ENCODE measurements at places on chromosomes 7 and 10. TPM values are rescaled to one million over a fixed set of nuclear protein-coding genes. Genes with fewer than 3 reads are reported as not detected.

- no peak overlapping the region for H3K4me3 ChIP-seq
- H3K27me3 ChIP-seq: peaks cover 22% of the 10 kb centered on the region
- H3K27ac ChIP-seq: no peak overlapping the region
- DNase-seq: no peak
- peaks cover 9% of the 10 kb centered on the region for H3K36me3 ChIP-seq
Observed at GRCh38 chr7:70701477-70701876, 430.5 kb upstream of the GALNT17 start.

- peaks cover under 1% of the 10 kb centered on the region for H3K4me1 ChIP-seq
- H3K4me3 ChIP-seq: no peak overlapping the region
- no peak overlapping the region for H3K27ac ChIP-seq
- DNase-seq: no peak
- H3K27me3 ChIP-seq: peaks cover 9% of the 10 kb centered on the region
Observed at GRCh38 chr10:97154781-97155180, 31.0 kb downstream of the SLIT1 start.

The LRMDA gene
- 3.3 TPM for total RNA-seq

- no peaks in the 10 kb centered on the region for H3K4me1 ChIP-seq
- no peak for DNase-seq
- H3K27me3 ChIP-seq: peaks cover 14% of the 10 kb centered on the region
- H3K27ac ChIP-seq: no peak overlapping the region
- H3K4me3 ChIP-seq: no peak overlapping the region
Observed at GRCh38 chr10:69097729-69098128, 9.8 kb downstream of the SRGN start.

DNA sequence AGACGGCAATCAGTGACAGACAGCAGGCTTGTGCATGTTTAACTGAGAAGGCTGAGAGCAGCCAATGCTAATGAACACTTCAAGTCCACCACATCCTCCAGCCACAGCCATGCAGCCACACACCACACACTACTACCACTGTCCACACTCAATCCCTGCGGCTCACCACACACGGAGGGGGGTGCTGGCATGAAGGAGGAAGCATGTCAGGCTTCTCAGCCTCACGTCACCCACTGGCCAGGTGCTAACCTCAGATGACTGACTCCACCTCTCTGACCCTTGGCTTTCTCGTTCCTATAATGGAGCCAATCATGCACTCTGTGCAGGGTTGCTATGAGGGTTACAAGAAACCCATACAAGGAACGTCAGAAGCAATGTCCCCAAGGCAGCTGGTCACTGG, 165.4 kb upstream of the RNF32 start:
- no peak for DNase-seq
- H3K4me3 ChIP-seq: no peak overlapping the region
- H3K4me1 ChIP-seq: no peaks in the 10 kb centered on the region

DNA sequence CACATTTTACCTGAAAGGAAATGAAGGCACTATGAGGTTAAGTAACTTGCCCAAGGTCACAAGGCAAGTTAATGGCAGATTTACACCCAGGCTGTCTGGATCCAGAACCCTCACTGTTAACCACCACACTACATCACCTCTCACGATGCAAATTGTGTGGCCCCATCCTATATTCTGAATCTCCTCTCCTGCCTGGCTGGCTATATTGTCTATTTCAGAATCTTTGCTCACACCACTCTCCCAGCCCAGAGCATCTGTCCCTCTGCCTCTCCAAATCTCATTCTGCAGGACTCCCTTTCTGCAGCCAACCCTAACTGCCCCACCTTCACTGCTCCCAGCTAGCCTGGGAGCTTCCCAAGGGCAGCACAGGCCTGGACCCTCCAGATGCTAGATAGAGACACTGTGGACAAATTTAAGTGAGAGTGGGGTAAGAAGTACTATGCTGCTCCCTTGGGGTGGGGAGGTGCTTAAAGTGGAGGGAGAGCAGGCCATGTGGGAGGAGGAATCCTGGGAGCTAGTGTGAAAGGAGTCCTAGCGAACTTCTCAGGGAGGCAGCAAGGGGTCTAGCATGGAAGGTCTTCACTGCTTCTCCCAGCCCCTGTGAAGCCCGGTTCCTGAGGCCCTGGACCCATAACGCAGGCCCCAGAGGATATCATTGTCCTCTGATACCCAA, 786 bp downstream of the CUEDC2 start:
- peak overlapping the region; percentile 94 for H3K4me3 ChIP-seq
- H3K36me3 ChIP-seq: no peaks in the 10 kb centered on the region
- H3K27me3 ChIP-seq: peaks cover 7% of the 10 kb centered on the region
- H3K27ac ChIP-seq: peak overlapping the region; percentile 91
- peak; percentile 39 for DNase-seq
- H3K4me1 ChIP-seq: peaks cover 17% of the 10 kb centered on the region

DNA sequence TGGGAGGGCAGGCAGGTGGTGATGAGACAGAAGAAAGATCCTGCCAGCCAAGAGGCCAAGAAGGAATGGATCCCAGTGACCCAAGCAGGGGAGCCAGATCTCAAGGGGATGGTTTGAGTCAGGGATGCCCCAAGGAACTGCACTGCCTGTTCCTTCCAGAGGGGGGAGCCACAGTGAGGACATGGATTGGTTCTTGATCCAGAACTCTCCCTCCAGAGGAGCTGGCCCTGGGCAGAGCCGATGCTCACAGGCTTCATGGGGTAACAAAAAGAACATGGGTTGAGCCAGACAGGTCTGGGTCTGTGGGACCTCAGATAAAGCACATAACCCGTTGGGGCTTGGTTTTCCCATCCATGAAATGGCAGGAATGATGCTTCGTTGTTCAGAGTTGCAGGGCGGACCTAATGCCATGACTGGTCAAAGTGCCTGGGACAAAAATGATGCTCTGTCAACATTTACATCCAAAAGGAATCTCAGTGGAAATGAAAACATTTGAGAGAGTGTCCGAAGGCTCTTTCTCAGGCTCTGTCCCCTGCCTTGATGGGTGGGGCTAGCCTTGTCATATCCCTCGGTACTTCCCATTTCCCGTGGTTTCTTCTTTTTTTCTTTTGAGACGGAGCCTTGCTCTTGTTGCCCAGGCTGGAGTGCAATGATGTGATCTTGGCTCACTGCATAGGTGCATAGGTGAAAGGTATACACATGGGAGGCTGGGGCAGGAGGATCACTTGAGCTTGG, 4.7 kb upstream of the DENND2A start:
- peaks cover 21% of the 10 kb centered on the region for H3K4me1 ChIP-seq
- no peak overlapping the region for H3K4me3 ChIP-seq
- no peak for DNase-seq
- H3K27me3 ChIP-seq: no peaks in the 10 kb centered on the region

The HOXA5 gene
- 133 TPM for total RNA-seq

DNA sequence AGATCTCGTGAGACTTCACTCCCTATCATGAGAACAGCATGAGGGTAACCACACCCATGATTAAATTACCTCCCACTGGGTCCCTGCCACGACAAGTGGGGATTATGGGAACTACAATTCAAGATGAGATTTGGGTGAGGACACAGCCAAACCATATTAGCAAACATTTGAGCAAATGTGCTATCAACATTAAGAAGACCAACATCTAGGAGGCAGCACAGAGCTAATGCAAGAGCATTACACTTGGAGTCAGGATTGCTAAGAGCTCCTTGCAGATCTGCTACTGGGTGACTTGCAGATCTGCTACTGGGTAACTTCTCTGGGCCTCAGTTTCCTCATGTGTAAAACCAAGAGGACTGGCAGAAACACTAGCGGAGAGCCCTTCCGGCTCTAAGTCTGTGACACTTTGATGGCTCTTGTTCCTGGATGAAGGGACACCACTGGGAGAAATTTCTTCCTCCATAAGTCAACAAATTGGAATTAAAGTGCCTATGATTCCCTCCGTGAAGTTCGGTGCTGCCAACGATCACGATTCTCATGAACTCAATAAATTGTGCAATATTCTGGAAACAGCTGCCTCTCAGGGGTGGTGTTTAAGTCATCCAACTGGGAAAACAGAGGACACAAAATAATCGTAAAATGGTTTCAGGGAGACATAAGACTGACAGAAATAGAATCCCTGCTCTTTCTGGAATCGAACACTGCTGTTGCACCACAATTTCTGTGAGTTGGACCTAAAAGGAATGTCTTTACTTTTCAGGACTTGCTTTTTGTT, 115.8 kb upstream of the ITGB1 start:
- H3K27ac ChIP-seq: no peak overlapping the region
- H3K4me3 ChIP-seq: no peak overlapping the region
- DNase-seq: no peak

DNA sequence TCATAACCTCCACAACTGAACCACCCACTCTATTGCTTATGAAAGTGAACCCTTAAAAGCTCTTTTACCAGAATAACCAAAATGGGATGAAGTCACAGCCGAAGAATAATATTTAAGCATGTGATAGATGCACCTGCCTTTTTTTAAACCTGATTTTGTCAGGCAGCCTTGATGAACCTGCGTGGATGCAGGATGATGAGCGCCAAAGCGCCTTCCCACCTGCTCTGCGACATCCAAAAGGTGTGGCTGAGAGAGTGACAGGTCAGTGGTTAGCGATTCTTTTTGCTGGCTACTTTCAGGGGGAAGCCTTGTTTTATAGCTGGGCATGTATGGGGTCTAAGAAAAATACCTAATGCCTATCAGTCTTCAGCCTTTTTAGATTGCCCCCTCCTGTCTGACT, 157.8 kb downstream of the FANK1 start:
- H3K27ac ChIP-seq: no peak overlapping the region
- H3K27me3 ChIP-seq: peaks cover 34% of the 10 kb centered on the region
- DNase-seq: no peak
- no peaks in the 10 kb centered on the region for H3K36me3 ChIP-seq
- no peak overlapping the region for H3K4me3 ChIP-seq
